A549 (cell line): ENCODE measurements at places on chromosomes 11 and 22. TPM values are rescaled to one million over a fixed set of nuclear protein-coding genes. Genes with fewer than 3 reads are reported as not detected.
A peak's percentile ranks its signal among the peaks of the same experiment; 100 is the strongest.

- no peak for DNase-seq
Measured at GRCh38 chr22:22235558-22235957, 9.0 kb upstream of the VPREB1 start.

DNA sequence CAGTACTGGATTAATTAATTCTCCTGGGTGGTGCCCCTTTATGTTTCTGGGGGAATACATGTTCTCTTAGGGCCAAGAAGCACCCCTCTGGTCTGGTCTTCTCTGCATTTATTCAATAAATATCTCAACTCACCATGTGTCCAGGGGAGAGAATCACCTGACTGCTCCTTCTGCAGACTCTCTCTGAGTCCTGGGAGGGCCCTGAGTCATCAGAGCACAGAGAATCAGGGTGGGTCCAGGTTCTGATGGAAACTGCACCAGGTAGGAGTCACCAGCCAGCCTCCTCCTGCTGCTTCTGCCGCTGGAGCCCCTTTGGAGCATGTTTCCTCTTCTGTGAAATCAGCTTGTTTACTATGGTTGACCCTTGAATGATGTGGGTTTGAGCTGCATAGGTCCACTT lies 107.7 kb upstream of the PLET1 start:
- no peak for DNase-seq

DNA sequence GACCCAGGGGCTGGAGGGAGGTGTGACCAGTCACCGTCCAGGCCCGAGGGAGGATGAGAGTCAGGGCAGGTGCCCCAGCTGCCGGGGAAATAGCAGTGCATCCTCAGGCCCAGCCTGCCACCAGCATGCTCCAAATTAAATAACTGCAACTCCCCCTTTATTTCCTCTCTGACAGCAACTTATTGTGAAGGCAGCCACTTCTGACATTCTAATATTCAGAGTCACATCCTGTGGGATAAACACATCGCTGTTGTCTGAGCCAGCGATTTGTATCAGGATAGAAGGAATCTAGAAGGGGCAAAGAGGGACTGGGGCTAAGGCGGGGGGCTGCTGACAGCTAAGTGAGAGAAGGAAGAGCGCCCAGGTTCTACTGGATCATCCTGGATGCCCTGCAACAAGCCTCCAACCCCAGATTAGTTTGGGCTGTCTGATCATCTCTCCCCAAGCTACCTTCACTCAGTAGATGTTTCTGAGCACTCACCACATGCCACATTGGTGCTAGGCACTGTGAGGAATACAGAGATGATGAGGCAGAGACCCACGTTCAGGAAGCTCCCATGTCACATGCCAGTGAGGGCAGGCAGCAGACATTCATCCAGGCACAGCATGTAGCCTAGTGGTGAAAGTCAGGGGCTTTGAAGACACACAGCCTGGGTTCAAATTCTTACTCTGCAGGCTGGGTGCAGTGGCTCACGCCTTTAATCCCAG lies 214.1 kb downstream of the BUD13 start:
- DNase-seq: no peak

DNA sequence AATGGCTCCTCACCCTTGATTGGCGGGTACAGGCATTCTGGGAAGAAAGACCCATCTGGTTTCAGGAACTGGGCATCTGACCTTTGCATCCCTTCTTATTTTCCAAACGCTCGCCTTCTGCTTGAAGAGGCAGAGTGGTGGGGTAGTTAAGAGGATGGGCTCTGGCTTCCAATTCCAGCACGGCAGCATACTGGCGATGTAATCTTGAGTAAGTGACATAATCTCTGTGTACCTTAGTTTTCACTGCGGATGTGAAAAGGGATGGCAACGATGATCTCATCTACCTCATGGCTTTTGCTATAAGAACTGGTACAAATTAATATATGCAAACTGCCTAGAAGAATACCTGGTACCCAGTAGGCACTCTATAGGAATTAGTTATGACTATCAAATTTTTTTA lies 10.0 kb upstream of the TIMP3 start:
- DNase-seq: no peak

GRCh38 chr11:69193151-69193550 lies 37.4 kb downstream of the SMIM38 start:
- DNase-seq: no peak

GRCh38 chr11:77806415-77806814 lies 14.1 kb downstream of the RSF1 start:
- DNase-seq: no peak

DNA sequence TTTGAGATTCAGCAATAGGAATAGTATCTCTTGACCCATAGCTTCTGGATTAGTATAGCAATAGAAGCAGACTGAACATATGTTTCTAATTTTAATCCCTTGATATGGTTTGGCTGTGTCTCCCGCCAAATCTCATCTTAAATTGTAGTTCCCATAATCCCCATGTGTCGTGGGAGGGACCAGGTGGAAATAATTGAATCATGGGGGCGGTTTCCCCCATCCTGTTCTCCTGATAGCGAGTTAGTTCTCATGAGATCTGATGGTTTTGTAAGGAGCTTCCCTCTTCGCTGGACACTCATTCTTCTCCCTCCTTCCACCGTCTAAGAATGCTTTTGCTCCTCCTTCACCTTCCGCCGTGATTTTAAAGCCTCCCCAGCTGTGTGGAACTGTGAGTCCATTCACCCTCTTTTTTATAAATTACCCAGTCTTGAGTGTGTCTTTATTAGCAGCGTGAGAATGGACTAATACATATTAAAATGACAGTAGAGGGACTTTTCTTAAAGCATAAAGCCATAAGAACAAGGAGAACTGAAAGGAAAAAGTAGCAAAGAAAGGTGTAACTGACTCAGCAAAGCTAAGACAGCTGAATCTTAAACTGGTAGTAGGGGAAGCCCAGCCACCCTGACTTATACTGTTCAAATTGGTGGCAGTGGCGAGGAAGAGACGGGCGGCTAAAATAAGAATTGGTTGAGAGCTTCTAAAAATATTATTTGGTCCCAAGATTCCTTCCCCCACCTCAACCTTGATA lies 20.3 kb upstream of the SLN start:
- no peak for DNase-seq

DNA sequence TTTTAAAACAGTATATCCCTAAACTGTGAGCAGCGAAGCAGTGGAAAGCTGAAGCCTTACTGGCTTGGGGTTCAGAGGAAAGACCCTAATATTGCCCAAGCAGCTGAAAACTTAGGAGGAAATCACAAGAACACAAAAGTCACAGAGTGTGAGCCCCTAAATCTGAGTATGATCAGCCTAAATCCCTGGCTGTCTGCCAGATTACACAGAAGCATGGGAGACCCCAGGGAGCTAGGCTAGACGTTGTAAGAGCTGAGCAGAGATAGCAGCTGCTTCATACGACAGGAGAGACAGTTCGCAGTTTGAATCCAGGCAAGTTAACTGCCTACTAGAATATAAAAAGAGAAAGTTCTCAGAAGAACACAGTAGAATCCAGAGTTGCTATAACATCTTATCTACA lies 81.2 kb downstream of the PACS1 start:
- DNase-seq: no peak

- DNase-seq: no peak
Measured at GRCh38 chr11:73529204-73529530, 68.7 kb downstream of the FAM168A start.

GRCh38 chr11:117511931-117512539 lies 184.4 kb downstream of the CEP164 start:
- no peak for DNase-seq

DNA sequence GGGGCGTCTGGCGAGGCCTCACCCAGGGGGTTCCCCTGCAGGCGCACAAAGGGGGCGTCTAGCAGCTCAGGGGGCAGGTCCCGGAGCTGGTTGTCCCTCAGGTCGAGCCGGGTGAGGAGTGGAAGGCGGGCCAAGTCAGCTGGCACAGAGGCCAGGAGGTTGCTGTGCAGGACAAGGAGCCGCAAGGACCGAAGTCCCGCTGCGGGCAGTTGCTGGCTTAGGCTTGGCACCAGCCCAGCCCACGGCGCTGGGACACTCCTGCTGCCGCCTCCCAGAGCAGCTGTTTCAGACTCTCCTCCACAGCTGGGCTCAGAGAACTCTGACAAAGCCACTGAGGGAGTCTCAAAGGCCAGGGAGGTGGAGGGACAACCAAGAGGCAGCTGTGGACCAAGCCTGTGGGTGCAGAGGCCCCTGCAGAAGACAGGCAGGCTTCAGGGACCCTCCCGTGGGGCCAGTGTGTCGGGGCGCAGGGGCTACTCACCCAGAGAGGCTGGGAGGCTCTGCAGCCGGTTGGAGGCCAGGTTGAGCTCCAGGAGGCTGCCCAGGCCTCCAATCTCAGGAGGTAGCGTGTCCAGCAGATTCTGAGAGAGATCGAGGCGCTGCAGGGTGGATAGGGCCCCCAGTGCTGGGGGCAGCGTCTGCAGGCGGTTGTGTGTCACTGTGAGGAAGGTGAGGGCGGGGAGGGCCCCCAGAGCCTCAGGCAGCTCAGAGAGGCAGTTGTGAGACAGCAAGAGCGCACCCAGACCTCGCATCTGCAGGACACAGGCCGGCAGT lies 2.2 kb downstream of the PIDD1 start:
- no peak for DNase-seq

GRCh38 chr11:86101493-86101892 lies 32.6 kb upstream of the PICALM start:
- DNase-seq: peak; percentile 33

The CD6 gene
- 0.06 to 0.07 TPM in 2 of 3 replicates, not detected in the other for polyA plus RNA-seq

The UPK3A gene
- not detected in 3 replicates for polyA plus RNA-seq

The SCUBE2 gene
- polyA plus RNA-seq: 0.21 to 0.49 TPM (median 0.45 TPM) in 3 replicates

The WEE1 gene
- 18.6 to 19.5 TPM (median 18.6 TPM) in 3 replicates for polyA plus RNA-seq
